ENCODE measurements at places on chromosomes 5 and 9. TPM values are rescaled to one million over a fixed set of nuclear protein-coding genes. Genes with fewer than 3 reads are reported as not detected.

Gene PCDHGB4
- total RNA-seq: 5.9 TPM

Gene C9orf50
- total RNA-seq: not detected

Gene SLC6A19
- not detected for total RNA-seq

DNA sequence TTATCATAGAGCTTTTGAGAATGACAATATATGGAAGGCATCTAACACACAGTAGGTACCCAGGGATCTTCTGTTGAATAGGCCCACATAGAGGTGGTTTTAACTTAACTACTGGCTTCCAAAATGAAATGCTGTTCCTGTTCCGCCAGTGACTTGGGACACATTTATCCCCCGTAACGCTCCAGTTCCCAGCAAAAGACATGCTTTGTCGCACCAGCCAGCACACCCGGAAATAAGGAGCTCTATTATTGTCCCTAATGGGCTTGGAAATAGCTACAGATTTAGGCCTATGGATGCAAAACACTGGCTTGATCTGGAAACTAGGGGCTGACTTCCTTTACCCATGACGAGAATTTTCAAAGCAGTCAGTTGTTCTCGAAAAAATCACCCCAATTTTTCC, 45.9 kb upstream of the C5orf58 start:
- no peak for DNase-seq

DNA sequence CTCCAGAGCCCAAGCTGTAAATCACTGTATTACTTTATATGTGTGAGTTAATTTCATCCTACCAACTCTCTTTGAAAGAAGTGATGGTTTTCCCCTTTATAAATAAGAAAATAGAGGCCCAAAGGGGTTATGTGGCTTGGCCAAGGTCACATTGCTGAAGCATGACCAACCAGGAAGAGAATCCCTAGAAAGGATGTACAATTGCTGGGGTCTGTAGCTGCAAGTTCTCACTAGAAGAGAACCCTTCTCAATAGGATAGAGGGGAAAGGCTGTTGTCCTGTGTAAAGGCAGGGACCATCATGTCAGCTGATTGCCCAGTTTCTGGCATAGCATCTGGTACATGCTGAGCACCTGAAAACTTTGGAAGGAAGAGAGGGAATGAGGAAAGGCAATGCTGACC, 39.0 kb upstream of the FAT2 start:
- DNase-seq: no peak

- peak; percentile 8 for DNase-seq
These were observed 35.6 kb upstream of the ATP6V1G1 start for GRCh38 chr9:114551750-114552685.

DNA sequence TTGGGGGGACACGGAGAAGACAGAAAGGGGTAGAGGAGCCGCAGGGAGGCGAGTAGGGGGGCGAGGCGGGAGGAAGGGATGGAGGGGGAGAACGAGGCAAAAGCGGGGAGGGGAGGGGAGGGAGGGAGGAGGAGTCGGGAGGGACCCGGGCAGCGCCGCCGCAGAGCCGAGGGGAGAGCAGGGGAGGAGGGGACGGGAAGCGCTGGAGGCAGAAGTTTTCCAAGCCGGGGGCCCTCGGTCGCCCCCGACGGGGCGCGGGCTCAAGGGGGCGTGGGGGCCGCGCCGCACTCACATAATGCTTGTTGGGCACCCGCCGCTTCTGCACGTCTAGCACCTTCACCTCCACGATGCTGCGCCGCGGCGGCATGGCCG, 353 bp downstream of the SH3PXD2B start:
- DNase-seq: peak; percentile 77

DNA sequence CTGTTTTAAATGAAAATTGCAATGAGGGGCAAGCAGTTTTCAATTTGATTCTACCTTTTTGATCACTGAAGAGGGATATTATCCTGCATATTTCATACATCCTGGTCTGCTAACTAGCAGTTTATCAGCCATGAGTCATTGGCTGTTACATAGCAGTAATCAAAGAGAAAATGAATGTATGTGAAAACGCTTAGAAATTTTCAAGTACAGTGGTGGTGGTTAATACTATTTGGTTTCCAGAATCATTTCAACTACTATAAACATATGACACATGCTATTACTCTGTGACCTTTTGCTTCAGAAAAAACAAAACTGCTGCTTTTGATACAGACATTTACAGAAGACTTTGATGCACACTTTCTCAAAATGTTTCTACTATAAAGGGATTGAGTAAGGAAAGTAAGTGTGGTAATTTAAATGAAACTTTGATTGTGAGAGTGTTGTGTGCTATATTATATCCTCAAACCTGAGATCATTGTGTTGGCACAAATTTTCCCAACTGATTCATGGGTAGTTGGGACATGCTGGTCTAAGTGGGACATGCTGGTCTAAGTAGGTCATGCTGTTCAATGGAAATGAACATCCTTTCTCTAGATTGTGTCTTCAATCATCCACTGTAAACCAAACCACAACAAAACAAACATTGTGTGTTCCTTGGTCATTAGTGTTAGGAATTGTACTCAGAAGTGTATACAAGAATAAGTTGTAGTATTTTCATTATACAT, 5.1 kb downstream of the RNF14 start:
- DNase-seq: no peak
